ENCODE measurements at places on chromosomes 13 and 19.

- ATAC-seq = no peak
Observed at GRCh38 chr19:44196772-44197171, 15.6 kb upstream of the ZNF227 start.

- no peak for ATAC-seq
Observed at GRCh38 chr13:97631158-97631557, 197.2 kb downstream of the RAP2A start.

GRCh38 chr19:46950526-46951170 lies 69.0 kb upstream of the NPAS1 start:
- no peak for ATAC-seq

GRCh38 chr19:39352381-39353255 lies 10.4 kb downstream of the SAMD4B start:
- ATAC-seq = no peak

DNA sequence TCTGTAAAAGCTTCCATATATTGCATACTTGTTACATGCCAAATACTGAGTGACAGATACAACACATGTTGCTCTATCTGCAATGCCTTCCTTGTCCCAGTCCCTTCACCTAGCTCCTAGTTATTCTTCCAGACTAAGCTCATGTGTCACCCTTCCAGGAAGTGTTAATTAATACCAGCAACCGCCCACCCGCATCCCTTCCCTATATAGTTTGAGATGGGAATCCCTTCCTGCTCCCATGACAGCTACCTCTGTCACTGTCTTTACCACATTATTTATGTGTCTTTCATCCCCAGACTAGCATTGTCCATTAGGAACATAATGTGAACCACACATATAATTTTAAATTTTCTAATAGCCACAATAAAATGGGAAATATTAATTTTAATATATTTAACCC lies 49.5 kb upstream of the FRY start:
- no peak for ATAC-seq

DNA sequence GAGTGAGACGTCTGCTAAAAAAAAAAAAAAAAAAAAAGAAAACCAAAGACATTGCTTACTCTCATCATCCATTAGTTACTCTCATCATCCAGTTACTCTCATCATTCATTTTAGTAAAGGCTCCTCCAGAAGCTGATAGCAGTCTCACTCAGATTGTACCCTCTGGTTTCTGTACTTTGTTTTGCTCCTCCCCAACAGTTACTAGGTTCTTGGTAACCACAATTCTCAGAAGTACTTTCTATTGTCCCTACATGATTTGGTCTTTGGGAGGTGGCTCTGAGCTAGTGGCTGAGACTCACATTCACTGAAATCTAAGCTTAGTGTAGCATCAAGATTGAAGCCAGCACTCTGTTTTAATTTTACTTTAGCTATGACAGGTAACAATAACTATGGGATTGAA lies 14.3 kb downstream of the ERICH4 start:
- peak; percentile 81 for ATAC-seq

GRCh38 chr19:34254698-34255432 lies 511 bp downstream of the GARRE1 start:
- peak; percentile 78 for ATAC-seq

GRCh38 chr19:4889034-4889815 lies 13.5 kb downstream of the ARRDC5 start:
- no peak for ATAC-seq

- ATAC-seq = no peak
Observed at GRCh38 chr19:46607448-46607841, 6.3 kb downstream of the CALM3 start.

DNA sequence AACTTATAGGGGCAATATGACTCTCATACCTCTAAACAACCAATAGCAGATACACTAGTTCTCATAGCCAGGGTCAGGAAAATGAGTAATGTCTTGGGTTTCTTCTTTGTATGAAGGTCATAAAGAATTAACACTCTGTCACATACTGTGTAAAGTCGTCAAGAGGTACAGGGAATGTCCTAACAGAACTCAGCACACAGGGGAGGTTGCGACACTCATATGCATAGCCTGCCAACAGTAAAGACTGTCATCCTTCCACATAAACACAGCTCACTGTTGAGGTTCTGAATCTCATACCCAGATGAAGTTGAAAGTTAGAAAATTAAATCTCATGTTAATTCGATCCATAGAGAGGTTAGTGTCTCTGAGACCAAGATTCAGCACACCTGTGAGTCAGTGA lies 34.2 kb upstream of the ZNF254 start:
- ATAC-seq = no peak

GRCh38 chr13:103878891-103879605 lies 812.8 kb upstream of the SLC10A2 start:
- no peak for ATAC-seq

DNA sequence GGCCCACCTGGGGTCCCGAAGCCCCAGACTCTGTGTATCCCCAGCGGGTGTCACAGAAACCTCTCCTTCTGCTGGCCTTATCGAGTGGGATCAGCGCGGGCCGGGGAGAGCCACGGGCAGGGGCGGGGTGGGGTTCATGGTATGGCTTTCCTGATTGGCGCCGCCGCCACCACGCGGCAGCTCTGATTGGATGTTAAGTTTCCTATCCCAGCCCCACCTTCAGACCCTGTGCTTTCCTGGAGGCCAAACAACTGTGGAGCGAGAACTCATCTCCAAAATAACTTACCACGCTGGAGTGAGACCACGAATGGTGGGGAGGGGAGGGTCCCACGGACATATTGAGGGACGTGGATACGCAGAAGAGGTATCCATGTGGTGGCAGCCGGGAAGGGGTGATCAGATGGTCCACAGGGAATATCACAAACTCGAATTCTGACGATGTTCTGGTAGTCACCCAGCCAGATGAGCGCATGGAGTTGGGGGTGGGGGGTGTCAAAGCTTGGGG lies 1.0 kb upstream of the ICAM5 start:
- no peak for ATAC-seq

- ATAC-seq = no peak
Observed at GRCh38 chr19:389935-390289, 19.0 kb downstream of the C2CD4C start.

GRCh38 chr19:50510121-50510670 lies 795 bp downstream of the JOSD2 start:
- no peak for ATAC-seq
